ENCODE measurements at places on chromosomes 5 and 9.
A peak's percentile ranks its signal among the peaks of the same experiment; 100 is the strongest.

DNA sequence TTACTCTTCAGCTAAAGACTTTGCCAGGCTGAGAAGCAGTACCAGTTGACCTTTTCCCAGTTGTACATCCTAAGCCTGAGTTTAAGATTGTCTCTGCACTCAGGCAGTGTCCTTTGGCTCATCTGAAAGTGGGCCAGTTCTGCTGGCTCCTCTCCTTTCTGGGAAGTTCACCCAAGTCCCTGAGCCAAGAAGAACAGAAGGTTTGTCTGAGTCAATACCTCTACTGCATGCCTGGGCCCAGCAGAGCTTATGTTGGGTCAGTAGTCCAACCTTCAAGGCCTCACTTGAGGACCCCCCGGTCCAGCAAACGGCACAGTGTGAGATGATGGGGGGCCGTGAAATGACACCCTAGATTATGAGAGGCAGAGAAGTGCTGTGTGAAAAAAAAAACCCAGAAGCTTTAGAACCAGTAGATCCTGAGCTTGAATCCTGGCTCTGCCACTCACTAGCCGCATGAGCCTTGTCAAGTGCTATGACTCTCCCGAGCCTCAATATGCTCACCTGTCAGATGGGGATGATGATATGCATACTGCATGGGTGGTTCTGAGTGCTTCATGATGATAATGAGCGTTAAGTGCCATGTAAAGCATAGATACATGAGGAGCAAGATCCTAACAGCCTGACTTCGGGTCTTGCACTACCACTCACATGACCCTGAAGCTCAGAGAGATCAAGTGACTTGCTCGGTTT, 156.0 kb downstream of the MACROH2A1 start:
- DNase-seq: no peak
- no peak overlapping the region for H3K27ac ChIP-seq
- no peaks in the 10 kb centered on the region for H3K27me3 ChIP-seq
- H3K36me3 ChIP-seq: no peaks in the 10 kb centered on the region
- no peak overlapping the region for H3K4me3 ChIP-seq

DNA sequence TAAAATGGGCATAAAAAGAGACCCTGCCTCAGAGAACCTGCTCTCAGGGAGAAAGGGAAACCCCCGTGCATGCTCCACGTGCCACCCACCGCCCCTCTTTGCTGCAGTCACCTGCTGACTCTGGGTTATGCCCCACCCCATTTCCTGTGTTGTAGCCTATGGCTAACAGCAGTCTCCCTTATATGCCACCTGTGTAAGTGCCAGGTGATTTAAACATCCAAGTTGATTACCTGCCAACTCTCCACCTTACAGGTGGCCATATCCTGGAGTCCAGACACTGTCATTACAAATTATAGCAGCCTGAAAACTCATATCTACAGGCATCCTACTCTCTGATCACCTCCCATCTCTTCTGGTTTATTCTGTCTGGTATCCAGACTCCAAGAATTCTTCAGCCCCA, 242.6 kb downstream of the HSPA4 start:
- no peaks in the 10 kb centered on the region for H3K36me3 ChIP-seq
- H3K27me3 ChIP-seq: no peaks in the 10 kb centered on the region
- H3K4me1 ChIP-seq: no peaks in the 10 kb centered on the region
- H3K4me3 ChIP-seq: no peak overlapping the region
- DNase-seq: no peak
- H3K27ac ChIP-seq: no peak overlapping the region

DNA sequence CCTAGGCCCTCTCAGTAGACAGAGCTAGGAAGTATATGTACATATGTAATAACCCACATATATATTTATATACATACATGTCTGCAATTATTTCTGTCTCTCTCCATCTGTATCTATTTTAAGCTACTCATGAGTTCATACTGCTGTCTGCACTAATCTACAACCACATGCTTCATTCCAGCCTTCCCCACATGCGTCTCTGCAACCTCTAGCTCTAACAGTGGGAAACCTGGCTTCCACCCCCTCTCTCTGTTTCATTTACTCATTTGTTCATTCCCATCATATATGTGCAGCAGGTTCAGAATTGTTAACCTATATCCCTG, 23.3 kb downstream of the DCANP1 start:
- no peak for DNase-seq
- H3K36me3 ChIP-seq: peaks cover under 1% of the 10 kb centered on the region
- no peak overlapping the region for H3K4me3 ChIP-seq
- H3K27ac ChIP-seq: no peak overlapping the region
- peaks cover 3% of the 10 kb centered on the region for H3K4me1 ChIP-seq

GRCh38 chr9:128718475-128718874, 5.5 kb downstream of the ZDHHC12 start:
- no peaks in the 10 kb centered on the region for H3K27me3 ChIP-seq
- H3K36me3 ChIP-seq: peaks cover 40% of the 10 kb centered on the region
- peaks cover 14% of the 10 kb centered on the region for H3K4me1 ChIP-seq
- no peak overlapping the region for H3K27ac ChIP-seq
- DNase-seq: no peak

- H3K27ac ChIP-seq: no peak overlapping the region
- no peaks in the 10 kb centered on the region for H3K4me1 ChIP-seq
- H3K4me3 ChIP-seq: no peak overlapping the region
- no peaks in the 10 kb centered on the region for H3K27me3 ChIP-seq
- no peak for DNase-seq
- no peaks in the 10 kb centered on the region for H3K36me3 ChIP-seq
Measured at GRCh38 chr9:13508681-13509080, 229.2 kb upstream of the MPDZ start.

- peak within 1 kb of the TSS; percentile 64 for H3K4me3 ChIP-seq
- H3K27ac ChIP-seq: no peak within 1 kb of the TSS
- peaks cover 14% of the 10 kb centered on the region for H3K4me1 ChIP-seq
- DNase-seq: no peak
- peaks cover 67% of the 10 kb centered on the region for H3K27me3 ChIP-seq
- no peaks in the 10 kb centered on the region for H3K36me3 ChIP-seq
Measured at GRCh38 chr9:34957492-34958410, at the start of gene PHF24. Gene PHF24, plus strand, starts transcription at chr9:34958285. Its CDS starts 13,014 bp downstream, at chr9:34971299.

DNA sequence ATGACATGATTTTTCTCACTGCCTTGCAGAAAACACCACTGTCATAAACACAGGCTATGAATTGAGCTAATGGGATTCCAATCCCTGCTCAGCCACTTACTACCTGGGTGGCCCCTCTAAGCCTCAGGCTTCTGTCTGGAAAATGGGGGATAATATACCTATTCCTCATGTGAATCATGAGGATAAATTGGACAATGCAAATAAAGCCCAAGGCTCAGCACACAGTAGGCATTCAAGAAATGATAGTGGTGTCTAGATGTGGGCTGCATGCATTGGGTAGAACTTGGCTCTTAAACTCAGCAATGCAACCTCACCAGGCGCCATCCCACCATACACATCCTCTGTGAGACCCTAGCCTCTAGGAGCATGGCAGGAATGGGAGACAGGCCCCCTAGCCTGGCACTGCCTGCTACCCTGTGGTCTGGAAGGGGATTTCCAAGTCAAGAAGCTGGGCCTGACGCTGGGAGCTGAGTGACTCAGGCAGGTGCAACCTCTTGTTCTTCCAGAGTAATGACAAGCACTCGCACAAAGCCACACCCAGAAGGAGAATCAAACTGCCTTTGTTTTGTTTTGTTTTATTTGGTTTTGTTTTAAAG, 2.3 kb upstream of the TNIP1 start:
- DNase-seq: peak; percentile 57
- H3K4me3 ChIP-seq: peak overlapping the region; percentile 92
- H3K4me1 ChIP-seq: peaks cover 75% of the 10 kb centered on the region
- H3K27ac ChIP-seq: peak overlapping the region; percentile 88
- peaks cover 76% of the 10 kb centered on the region for H3K36me3 ChIP-seq
- H3K27me3 ChIP-seq: no peaks in the 10 kb centered on the region

GRCh38 chr5:79075646-79076426, 6.3 kb downstream of the BHMT2 start:
- no peak overlapping the region for H3K27ac ChIP-seq
- H3K36me3 ChIP-seq: no peaks in the 10 kb centered on the region
- H3K27me3 ChIP-seq: peaks cover 27% of the 10 kb centered on the region
- H3K4me3 ChIP-seq: no peak overlapping the region

DNA sequence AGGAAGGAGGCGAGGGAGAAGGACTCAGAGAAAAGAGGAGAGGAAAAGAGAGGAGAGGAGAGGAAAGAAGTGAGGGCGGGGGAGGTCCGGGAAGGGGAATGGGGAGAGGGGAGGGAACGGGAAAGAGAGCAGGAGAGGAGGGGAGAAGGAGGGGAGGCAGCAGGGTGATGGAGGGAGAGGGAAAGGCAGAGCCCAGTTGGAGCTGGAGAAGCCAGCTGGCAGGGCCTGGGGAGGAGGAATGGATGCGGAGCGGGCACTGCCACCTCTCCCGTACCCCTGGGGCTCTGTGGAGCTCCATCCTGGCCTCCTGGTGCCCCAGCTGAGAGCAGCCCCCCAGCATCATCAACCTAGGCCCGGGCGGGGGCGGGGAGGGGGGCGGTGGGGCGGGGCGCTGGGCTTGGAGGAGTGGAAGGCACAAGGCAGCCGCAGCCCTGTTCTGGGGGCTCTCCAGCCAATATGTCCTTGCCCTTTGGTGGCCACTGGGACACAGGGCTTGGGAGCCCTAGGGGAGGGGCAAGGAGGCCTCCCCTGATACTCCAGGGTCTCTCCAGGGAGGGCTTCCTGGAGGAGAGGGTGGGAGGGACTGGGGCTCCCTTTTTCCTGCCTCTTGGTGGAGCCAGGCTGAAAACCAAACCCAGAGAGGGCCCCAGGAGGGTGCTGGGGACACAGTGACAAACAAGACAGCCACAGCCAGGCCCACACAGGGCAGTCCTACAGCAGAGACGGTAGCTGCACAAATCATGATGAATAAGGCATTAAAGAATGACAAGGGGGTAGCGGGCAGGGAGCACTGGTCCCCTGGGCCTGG, 123.7 kb downstream of the C9orf50 start:
- H3K27ac ChIP-seq: peak overlapping the region; percentile 85
- peaks cover 19% of the 10 kb centered on the region for H3K27me3 ChIP-seq
- peak overlapping the region; percentile 79 for H3K4me3 ChIP-seq
- DNase-seq: no peak
- H3K36me3 ChIP-seq: peaks cover 11% of the 10 kb centered on the region

GRCh38 chr5:158553195-158553961, 546.3 kb downstream of the EBF1 start:
- H3K27ac ChIP-seq: no peak overlapping the region
- no peaks in the 10 kb centered on the region for H3K36me3 ChIP-seq
- no peak overlapping the region for H3K4me3 ChIP-seq
- H3K27me3 ChIP-seq: no peaks in the 10 kb centered on the region
- H3K4me1 ChIP-seq: peaks cover 19% of the 10 kb centered on the region

DNA sequence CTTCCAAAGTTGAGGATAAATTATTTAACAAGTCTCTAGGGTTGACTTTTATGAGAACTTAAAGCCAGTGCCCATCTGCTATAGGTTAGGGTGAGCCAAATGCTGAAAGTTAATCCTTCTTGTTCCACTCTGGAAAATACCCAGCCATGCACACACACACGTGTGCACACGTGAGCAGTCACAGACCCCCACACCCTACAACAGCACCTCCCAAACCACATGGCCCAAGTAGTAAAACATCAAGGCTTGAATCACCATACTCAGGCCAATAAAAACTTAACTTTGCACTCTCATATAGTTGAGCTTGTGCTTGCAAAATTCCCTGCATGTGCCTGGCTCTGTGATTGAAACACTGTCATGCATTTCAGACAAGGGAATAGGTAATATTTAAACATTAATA, 467.6 kb downstream of the ARHGEF28 start:
- no peak overlapping the region for H3K4me3 ChIP-seq
- H3K27me3 ChIP-seq: no peaks in the 10 kb centered on the region
- DNase-seq: no peak
- H3K27ac ChIP-seq: no peak overlapping the region
- H3K4me1 ChIP-seq: no peaks in the 10 kb centered on the region

DNA sequence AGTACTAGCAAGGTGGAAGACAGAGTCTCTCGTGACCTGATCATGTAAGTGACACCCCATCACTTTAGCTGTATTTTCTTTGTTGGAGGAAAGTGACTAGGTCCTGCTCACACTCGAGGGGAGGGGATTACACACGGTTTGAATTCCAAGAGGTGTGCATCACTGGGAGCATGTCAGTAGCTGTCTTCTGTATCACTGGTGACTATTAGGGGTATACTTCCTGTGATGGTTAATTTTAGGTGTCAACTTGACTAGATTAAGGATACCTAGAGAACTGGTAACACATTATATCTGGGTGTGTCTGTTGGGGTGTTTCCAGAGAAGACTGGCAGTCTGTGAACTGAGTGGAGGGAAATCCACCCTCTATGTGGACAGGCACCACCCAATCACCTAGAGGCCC, 22.5 kb downstream of the FOXD1 start:
- peaks cover 59% of the 10 kb centered on the region for H3K27me3 ChIP-seq
- H3K4me3 ChIP-seq: no peak overlapping the region
- no peaks in the 10 kb centered on the region for H3K36me3 ChIP-seq

- H3K4me1 ChIP-seq: peaks cover 20% of the 10 kb centered on the region
- H3K27me3 ChIP-seq: peaks cover 15% of the 10 kb centered on the region
- peak; percentile 35 for DNase-seq
- no peak overlapping the region for H3K27ac ChIP-seq
- H3K36me3 ChIP-seq: no peaks in the 10 kb centered on the region
Measured at GRCh38 chr5:133754575-133755169, 142.3 kb upstream of the FSTL4 start.

DNA sequence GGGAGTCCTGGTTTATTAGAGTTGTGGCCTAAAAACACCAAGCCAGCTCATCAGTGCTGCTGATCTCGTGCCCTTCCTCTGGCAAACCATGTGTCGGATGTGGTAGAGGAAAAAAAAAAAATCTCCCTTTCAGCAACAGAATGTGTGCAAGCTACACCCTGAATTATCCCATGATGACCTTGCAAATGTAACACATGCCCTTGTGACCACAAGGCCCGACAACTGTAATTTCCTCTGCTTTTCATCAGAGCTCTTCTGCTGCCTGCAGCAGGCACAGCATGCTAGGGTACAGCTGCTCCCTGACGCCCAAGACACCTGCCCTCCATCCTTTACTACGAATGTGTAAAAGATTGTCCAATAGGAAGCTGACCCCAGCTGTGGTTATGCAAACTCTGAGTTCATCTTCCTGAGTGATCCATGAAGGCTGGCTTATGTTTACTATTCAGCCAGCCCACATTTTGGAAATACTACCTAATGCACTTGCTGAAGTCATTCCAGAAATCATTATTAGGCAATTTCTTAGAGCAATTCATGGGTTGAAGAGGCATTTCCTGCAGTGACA, 14.6 kb upstream of the BNC2 start:
- no peaks in the 10 kb centered on the region for H3K4me1 ChIP-seq
- H3K27me3 ChIP-seq: no peaks in the 10 kb centered on the region
- H3K27ac ChIP-seq: no peak overlapping the region
- peaks cover 3% of the 10 kb centered on the region for H3K36me3 ChIP-seq
- H3K4me3 ChIP-seq: no peak overlapping the region

GRCh38 chr5:143155455-143155854, 248.0 kb downstream of the NR3C1 start:
- H3K27me3 ChIP-seq: no peaks in the 10 kb centered on the region
- H3K36me3 ChIP-seq: peaks cover 2% of the 10 kb centered on the region
- H3K4me3 ChIP-seq: no peak overlapping the region
- DNase-seq: no peak

DNA sequence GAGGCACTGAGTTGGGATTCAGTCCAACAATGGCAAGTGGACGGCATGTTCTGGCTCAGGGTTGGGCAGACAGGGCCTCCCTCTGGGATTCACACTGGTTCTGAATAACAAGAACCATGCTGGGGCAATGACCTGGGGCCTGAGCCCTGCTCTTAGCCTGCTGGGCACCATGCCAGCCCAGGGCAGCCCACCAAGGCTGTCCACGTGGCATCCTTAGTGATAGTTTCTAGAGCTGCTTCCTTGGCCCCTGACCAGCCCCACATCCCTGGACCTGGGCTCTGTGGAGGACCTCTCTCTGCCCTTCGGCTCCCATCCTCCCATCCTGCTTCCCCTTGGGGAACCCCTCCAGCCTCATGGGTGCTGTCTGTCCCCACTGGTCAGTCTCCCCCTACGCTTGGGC, 22.3 kb upstream of the OLFM1 start:
- H3K36me3 ChIP-seq: peaks cover 12% of the 10 kb centered on the region
- DNase-seq: no peak
- no peak overlapping the region for H3K4me3 ChIP-seq
- H3K4me1 ChIP-seq: no peaks in the 10 kb centered on the region

Measured in stimulated activated naive B cell treated with anti-CD40 and anti-IgM and Interleukin-4, amounts not matched to agents 10 μg/mL and 1 μg/mL and 100 μg/mL, for 72 hours (primary cell).